ENCODE measurements at places on chromosomes 6 and 20.

GRCh38 chr6:42091718-42092023 lies 41.3 kb downstream of the TAF8 start:
- DNase-seq = no peak

DNA sequence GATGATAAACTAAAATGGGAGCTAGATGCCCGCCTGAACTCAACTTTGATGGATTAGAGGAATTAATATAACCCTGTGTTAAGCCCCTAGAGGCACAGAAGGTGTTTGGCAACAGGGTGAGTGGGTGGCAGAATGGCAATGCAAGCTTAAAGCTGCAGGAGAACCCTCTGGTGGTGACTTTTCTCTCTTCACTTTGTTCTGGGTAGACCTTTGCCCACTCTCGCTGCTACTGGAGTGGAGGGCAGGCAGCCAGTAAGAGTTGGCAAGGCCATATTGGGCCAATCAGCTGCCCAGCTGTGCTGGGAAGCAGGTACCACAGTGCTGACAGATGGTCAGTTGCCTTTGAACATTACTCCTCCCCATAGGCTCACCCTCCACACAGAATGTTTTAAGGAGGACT lies 468.2 kb downstream of the MMUT start:
- DNase-seq = no peak

- no peak for DNase-seq
Observed at GRCh38 chr6:34679552-34680253, 16.9 kb downstream of the ILRUN start.

DNA sequence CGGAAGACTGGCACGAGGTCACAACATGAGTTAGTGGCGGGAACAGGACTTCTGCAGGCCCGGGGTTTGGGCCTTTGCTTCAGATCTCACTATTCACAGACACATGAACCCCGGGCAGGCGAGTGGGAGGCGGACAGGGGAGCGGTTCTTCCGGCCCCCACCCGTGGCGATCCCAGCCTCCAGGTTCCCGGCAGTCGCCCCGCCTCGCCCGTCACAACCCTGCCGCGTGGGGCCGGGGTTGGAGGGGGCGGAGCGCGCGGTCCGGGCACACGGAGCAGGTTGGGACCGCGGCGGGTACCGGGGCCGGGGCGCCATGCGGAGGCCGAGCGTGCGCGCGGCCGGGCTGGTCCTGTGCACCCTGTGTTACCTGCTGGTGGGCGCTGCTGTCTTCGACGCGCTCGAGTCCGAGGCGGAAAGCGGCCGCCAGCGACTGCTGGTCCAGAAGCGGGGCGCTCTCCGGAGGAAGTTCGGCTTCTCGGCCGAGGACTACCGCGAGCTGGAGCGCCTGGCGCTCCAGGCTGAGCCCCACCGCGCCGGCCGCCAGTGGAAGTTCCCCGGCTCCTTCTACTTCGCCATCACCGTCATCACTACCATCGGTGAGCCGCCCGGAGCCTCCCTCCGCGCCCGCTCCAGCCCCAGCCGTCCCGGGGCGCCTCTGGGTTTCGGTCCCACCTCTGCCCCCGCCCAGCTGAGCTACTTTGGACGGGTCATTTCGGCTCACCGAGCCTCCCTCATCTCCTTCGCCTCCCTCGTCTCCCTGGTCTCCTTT lies at the start of gene KCNK15:
KCNK15 (plus strand) TSS at position 268 of the 769 bp plus-strand sequence; CDS start at position 314, 46 bp downstream.
- peak; percentile 32 for DNase-seq

DNA sequence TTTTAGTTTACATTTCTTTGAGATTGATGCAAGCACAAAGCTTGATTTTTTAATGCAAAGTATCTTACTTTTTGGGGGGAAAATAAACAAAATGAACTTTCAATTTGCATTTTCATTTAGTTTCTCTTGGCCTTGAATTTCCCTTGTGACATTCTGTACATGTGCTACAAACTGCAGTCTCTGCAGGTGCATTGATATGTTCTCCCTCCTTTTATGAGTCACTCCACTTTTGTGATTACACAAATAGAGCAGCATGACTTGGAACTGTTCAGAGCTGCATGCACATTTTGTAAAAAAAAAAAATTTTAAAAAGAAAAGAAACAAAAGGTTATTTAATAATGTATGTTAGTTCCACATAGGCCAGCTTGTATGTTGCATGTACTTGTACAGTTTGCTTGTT lies 220.0 kb upstream of the KCNQ5 start:
- no peak for DNase-seq

DNA sequence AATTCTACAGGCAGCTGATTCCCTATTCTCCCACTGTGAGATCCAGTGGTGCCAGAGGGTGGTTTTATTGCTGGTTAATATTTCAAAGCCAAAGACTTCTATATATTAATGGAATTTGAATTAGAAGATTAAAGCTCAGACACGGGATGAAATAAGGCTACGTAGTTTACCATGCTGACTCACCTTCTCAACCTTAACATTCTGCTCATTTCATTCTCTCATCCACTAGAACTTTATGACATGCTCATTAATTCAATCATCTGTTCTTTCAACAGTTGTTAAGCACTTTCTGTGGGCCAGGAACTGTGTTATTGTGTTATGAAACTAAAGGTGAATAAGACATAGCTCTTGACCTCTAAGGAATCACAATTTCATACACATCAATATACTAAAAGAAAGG lies 456.9 kb upstream of the MAP3K7 start:
- no peak for DNase-seq

- no peak for DNase-seq
Observed at GRCh38 chr20:20732641-20733040, 20.2 kb upstream of the RALGAPA2 start.

- no peak for DNase-seq
Observed at GRCh38 chr6:11876934-11877433, 98.4 kb upstream of the ADTRP start.

DNA sequence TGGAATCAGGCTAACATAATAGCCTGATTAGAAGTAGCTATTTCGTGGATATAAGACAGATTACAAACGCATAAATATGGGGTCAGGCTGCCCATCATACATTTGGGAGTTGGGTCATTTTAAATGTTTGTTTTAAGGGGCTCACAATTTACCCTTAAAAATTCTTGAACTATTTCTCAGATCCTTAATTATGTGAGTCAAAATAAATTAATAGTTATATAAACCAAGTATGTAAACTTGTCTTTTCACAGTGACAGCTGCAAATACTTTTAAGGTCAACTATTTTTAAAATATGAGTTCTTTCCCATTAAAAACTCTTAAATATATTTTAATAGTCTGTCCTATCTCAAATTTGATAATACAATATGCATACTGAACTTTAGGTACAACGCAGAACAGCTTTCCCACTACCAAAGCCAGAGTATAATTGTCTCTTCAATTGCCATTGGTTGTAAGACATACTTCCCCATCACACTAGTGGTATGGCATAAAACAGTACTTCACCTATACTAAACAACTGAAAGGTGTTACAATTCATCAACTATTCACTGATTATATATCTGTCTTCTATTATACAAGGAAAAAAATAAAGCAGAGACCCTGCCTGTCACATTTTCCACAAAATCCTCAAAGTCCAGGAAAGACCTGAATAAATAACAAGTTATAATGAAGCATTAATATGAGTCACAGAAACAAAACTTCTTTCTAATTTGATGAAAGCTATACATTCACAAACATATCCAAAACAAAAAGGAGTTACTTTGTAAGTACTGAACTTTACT lies 80.8 kb upstream of the COL21A1 start:
- DNase-seq = no peak

- no peak for DNase-seq
Observed at GRCh38 chr6:116136933-116137340, 11.0 kb upstream of the COL10A1 start.

DNA sequence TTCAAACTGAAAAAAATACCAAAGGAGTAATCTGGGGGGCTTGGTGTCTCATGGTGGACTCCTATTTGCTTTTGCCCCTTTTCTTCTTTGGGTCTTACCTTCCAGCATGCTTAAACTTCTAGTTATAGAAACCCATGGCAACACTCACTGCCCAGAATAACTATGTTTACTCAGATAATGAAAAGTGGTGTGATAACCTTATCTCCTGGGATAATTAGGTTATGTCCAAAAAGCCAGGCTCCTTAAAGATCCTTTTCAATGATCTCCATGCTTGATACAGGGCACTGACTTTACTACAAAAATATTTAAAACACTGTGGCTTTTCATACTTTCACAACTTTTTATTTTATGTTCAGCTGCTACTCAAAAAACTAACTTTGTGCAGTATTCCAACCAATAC lies 245.6 kb downstream of the PRKN start:
- DNase-seq = no peak

- no peak for DNase-seq
Observed at GRCh38 chr20:32474009-32474716, 111.0 kb downstream of the NOL4L start.

DNA sequence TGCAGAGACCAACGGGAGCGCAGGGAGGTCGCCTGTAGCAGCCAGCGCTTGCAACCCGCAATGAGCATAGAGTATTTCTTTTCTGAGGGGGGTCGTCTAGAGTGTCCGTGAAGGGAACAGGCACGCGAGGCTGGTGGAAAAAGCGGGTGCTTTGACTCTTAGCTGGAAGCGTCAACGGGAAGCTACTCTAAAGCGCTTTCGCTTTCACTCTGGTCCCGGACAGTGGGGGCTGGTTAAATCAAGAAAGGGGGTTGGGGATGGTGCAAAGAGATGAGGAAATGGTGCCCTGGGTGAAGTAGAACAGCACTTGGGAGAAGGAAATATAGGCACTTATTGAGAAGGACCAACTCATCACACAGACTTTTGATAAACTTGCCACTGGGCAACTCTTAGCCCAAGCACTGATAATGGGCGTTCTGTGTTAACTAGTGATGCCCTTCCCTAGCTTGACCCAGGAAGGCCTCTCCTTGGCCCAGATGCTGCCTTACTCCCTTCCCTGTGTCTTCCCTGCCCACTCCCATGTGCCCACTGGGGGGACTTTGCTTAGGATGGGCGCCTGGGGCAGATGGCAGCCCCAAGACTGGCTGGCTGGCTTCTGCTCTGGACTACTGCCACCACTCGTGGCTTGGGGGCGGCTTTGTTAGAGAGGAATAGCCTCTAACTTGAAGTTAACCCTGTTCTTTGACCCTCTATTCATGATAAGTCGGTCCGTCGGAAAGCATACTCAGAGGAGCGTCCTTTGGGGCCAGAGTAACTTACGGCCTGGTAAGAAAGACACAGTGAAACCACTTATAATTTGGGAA lies 585 bp downstream of the PSMB9 start:
- DNase-seq = no peak

GRCh38 chr6:35079311-35080000 lies 61.7 kb downstream of the TCP11 start:
- no peak for DNase-seq

DNA sequence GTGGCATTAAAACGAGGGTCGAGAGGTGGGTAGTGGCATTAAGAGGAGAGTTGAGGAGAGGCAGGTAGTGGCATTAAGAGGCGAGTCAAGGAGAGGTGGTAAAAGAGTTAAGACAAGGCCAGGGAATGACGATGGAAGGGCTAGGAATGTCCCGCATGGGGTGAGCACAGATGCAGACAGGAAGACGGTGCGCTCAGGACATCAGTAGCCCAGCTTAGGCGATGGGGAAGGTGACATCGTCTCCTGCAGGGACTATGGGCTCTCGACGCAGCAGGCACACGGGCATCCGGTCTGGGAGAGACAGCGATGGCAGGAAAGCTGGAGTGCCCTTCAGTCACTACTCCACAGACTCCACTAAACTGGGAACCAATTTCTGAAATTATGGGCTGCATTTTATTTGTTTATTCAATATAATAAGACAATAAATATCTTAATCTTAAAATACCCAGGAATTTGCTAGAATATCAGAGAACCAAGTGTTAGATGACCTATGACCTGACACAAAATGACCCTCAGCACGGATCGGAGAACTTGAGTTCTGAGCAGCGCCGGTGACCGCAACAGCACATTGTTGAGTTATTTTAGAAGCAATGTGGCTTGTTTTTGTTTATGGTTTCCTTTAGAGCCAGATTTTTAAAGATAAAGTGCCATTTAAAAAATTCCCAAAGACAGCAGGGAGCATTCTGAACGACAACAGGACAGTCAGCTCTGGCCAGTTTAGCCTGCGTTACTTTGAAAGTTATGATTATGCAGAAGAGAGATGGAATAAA lies 177.7 kb downstream of the SMOC2 start:
- no peak for DNase-seq

GRCh38 chr6:11989386-11989785 lies 22.7 kb upstream of the HIVEP1 start:
- no peak for DNase-seq

Measured in activated CD4-positive, alpha-beta T cell treated with anti-CD3 and anti-CD28 coated beads for 24 hours (primary cell).